ENCODE measurements at places on chromosomes 7 and 10.

- no peak for DNase-seq
Measured at GRCh38 chr7:87877366-87878040, 1.2 kb downstream of the DBF4 start.

GRCh38 chr10:105965141-105965540, 1199.4 kb downstream of the SORCS1 start:
- DNase-seq, result no peak

DNA sequence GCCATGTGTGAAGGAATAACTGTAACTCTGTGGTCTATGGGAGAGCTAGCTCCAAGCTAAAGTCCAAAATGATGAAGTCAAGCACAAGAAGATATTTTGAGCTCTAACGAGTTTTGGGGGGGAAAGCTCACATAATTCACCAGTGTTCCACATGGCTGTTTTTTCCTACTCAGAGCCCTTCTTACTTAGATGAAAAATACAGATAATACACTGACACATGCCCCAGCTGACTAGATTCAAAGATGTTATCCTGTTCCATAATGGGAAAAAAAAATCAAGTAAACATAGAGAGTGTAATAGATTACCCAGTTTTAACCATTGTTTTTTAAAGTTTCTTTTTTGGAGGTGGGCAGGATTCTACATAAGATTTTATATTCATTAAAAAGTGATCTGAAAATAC, 86.6 kb downstream of the PRLHR start:
- DNase-seq, result no peak

DNA sequence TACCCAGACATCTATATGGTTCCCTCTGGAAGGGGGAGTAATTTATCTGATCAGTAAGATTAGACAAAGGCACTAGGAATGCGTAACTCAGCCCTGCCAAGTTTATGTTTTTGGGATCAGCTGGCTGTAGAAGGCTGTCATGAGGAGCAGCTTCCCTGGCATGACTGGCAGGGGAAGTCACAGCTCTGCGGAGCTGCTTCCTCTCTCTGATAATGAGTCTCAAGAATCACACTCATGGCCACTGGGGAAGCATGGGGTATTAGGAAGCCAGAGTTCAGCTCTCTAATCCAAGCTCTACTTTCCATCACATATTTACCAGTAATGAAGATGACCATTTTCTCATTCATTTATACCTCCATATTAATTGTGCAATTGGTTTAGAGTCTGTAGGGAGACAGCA, 758.9 kb downstream of the GRM8 start:
- DNase-seq, result no peak

- no peak for DNase-seq
Measured at GRCh38 chr7:24828891-24829661, 71.8 kb upstream of the GSDME start.

DNA sequence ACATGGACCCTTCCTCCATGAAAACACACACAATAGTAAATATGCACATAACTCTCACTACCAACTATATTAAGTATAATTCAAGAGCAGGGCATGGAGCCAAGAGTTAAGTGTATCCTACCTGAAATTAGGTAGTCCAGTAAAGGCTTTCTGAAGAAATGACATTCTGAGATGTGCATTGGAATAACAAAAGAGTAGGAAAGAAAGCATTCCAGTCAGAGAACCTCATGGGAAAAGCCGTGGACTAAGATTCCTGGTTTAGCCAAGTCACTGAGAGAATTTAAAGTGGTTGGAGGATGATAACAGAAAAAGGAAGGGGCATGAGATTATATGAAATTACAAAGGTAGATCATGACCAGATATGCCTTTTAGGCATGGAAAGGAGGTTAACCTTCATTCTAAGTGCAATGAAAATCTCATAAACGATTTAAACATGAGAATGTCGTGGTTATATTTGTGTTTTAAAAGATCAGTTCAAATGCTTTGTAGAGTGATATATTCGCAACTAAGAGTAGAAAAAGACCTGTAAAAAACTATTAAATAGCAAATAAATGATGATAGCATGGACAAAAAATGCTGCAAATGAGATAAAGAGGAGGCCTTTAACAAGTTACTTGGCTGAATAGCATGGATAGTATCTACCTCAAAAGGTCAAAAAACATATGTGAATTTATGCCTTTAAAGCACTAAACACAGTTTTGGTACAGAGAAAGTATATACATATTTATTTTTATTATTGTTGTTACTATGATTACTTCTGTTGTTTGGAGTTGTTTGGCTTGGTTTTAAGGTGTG, 767.4 kb upstream of the GHITM start:
- DNase-seq, result no peak

DNA sequence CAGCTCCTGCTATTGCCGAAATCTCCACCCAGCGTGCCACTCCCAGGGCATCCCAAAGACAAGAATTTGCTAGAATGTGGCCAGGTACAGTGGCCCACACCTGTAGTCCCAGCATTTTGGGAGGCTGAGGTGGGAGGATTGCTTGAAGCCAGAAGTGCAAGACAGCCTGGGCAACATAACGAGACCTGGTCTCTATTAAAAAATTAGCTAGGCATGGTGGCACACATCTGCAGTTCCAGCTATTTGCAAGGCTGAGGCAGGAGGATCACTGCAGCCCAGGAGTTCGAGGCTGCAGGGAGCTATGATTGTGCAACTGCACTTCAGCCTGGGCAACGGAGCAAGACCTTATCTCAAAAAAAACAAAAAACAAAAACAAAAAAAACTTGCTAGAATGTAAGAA, 73.3 kb upstream of the LYZL2 start:
- no peak for DNase-seq

DNA sequence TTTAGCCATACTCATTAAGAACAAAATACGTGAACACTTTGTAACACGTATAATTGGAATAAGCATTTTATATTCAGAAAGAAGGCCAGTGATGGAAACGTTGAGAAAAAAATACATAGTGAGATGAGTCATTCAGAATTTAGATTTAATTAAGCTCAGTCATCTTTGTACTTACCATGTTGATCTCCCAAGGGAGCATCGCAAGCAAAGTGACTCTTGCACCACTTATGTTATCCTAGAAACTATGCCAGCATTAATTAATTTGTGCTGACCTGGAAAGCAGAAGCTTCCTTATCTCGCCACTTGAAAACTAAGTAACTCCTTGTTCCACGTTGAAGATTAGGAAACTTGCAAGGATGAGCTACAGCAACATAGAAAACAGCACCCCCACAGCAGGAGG, 9.7 kb upstream of the MPP7 start:
- no peak for DNase-seq

- no peak for DNase-seq
Measured at GRCh38 chr7:38327637-38328036, 54.2 kb upstream of the TARP start.

- peak; percentile 51 for DNase-seq
Measured at GRCh38 chr10:59674215-59674836, 35.3 kb downstream of the SLC16A9 start.

DNA sequence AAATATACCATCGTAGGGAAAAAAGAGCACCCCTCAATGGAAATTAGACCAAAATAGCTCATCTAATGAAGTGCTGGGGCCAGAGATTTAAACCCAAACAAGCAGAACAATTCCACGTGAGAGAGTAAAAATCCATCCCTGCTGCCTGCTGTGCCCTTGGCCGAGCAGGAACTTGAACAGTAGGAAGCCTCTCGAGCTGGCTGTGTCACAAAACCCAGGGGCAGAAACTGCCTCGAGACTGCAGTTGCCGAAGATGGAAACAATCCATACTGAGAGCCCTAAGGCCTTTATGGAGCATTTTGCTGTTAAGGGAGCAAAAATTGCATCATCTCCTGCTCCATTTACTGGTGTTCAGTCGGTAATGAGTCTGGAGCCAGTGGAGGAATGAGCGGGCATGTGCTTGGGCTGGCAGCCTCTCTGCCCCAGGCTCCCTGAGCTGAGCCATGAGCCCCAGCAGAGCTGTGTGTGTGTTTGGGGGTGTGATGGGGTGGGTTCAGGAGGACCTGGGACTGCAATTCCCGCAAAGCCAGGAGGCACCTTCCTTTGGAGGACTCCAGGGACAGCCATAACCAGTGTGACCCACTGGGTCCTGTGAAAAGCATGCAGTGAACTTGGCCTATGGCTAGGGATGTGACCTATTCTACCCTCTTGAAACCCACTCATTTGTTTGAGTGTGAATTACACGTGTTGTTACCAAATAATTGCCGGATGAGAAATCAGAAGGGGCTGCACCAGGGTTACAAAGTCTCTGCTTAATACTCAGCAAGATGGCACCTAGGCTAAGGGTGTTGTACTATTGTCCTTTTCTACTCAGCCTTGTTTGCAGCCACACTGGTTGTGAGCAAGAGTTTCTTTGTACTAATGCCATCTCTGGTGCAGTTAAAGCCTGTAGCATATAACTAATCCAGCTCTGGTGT, 58.3 kb downstream of the CDHR3 start:
- DNase-seq, result no peak

DNA sequence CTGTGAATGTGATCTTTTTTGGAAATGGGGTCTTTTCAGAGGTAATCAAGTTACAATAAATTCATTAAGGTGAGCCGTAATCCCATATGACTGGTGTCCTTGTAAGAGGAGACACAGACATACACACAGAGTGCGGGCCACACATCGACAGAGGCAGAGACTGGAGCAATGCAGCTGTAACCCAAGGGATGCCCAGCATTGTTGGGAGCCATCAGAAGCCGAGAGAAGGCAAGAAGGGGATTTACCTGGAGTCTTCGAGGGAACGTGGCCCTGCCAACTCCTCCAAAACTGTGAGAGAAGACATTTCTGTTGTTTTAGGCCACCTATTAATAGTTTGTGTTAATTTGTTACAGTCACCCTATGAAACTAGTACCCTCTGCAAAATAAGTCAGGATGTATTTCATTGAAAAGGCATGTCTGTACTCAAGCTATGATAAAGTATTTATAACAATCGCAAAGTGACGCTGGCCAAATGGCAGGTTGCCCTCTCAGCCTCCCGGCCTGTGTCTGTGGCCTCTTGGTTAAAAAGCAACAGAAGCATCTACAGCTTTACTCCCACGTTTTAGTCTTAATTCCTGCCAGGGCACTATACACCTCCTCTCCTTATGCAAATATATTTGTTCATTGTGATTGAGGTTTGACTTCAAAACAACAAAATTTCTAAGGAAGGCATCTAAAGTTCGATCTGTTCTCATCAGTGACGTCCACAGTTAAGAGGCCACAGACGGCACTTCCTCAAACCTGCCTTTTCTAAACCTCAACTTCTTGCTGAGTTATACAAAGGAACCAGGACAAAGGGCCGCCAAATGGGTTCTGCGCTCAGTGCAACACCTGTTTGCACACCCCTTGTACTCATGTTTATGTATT, 46.8 kb downstream of the HIPK2 start:
- peak; percentile 4 for DNase-seq

DNA sequence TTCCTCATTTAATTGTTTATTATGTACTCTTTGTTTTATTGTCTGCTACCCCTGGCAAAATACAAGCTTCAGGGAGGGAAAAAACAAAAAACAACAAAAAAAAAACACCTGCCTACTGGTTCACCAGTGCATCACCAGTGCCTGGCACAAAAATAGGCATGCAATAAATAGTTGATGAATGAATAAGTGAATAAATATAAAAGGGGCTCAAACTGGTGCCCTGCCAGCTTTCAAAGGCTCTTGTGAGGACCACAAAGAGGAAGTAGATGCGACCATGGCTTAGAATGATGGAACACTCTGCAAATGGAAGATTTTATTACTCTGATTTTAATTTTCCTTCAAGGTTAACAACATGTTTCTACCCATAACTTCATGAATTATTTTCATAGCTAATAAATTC, 213.0 kb upstream of the INHBA start:
- no peak for DNase-seq

GRCh38 chr10:100718197-100718742, 27.1 kb upstream of the PAX2 start:
- no peak for DNase-seq

- DNase-seq, result no peak
Measured at GRCh38 chr10:113562704-113563103, 9.9 kb downstream of the HABP2 start.

GRCh38 chr7:127927348-127927696, 103.9 kb downstream of the LRRC4 start:
- no peak for DNase-seq

DNA sequence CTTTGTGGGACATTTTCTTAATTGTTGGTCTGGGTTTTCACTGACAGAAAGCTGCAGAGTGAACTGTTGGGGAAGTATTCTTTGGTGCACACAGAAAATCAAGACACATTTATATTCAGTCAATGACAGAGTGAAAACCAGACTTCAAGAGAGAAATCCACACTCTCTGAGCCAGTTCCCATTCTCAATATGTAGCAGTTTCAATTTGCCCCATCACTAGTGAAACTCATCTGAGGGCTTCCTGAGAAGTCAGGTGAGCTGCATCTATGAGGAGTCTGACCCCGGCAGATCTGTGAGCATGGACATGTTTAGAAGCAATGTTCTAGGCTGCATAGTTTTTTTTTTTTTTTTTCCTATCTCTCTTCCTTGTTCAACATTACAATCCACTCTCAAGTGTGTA, 163.7 kb upstream of the AHR start:
- no peak for DNase-seq

- peak; percentile 40 for DNase-seq
Measured at GRCh38 chr7:23696916-23697441, 13.0 kb upstream of the STK31 start.

DNA sequence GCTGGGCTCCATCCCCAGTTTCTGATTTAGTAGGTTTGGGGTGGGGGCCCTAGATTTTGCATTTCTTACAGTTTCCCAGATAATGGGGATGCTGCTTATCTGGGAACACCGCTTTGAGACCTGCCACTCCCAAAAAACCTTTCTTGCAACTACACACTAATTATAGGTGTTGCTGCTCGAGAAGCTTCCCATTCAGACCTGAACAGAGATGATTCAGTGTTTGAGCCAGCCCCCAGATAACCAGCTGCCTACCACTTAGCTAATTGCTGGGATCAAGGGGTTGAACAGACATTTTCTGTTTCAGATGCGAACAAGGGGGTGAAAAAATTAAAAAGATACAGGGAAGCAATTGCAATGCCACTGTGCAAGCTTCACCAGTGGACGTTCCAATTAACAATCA, 448.5 kb downstream of the KCNMA1 start:
- DNase-seq, result no peak

GRCh38 chr10:22714479-22715289, at the start of gene PIP4K2A:
TSS of gene PIP4K2A (minus strand) at chr10:22714578. CDS start at chr10:22714326, 252 bp downstream.
- peak; percentile 69 for DNase-seq

- DNase-seq, result no peak
Measured at GRCh38 chr10:59358576-59358975, 3.8 kb downstream of the FAM13C start.

DNA sequence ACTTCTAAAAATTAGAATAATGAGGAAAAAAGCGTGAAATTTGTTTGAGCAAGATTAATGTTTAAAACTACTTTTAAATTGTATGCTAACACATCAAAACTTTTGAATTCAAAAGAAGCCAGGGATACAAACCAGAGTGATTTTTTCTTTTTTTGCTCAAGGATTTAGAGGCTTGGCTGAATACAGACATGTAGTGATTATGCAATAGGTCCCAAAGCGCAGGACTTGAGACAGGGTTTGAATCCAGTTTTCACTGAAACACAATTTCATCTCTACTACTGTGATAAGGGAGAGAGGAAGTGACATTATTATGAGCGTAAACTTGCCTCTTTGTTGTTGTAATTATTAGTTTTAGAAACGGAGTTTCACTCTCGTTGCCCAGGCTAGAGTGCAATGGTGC, 207.3 kb downstream of the ZNF33B start:
- no peak for DNase-seq

Data from RWPE1 (cell line).